NCI-H446 treated with DMSO at 0.1 percent for 48 hours (cell line): ENCODE measurements at places on chromosomes 16 and 17.

DNA sequence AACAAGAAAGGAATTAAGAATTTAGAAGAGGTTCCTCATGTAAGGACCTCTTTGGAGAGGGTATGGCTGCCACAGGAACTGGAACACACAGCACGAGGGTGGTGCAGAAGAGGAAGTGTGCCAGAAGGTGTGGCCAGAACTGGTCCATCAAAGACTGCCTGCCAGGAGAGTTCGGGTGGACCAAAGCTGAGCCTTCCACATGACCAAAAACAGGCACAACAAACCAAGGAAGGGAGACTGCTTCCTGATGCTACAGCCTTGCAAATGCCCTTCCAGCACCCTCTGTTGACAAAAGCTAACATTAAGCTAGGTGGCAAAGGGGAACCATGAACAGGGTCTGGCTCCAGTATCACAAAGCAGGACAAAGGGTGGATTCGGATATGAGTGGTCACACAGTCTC, 125.8 kb upstream of the TMEM97 start:
- no peak for DNase-seq

DNA sequence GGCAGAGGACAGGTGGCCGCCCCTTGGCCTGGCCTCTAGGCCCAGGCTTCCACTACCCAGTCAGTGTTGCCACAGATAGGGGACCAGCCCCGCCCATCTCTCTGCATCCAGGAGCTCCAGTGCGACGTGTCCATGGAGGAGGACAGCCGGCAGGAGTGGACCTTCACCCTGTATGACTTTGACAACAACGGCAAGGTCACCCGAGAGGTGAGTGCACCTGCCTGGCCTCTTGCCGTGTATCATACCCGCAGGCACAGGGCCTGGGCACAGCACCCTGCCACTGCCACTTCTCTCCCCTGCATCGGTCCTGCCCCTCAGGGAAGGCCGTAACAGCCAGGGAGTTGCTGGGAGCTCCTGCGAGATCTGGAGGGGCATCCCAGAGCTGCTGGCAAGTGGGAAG, 55.7 kb downstream of the SNX20 start:
- no peak for DNase-seq

DNA sequence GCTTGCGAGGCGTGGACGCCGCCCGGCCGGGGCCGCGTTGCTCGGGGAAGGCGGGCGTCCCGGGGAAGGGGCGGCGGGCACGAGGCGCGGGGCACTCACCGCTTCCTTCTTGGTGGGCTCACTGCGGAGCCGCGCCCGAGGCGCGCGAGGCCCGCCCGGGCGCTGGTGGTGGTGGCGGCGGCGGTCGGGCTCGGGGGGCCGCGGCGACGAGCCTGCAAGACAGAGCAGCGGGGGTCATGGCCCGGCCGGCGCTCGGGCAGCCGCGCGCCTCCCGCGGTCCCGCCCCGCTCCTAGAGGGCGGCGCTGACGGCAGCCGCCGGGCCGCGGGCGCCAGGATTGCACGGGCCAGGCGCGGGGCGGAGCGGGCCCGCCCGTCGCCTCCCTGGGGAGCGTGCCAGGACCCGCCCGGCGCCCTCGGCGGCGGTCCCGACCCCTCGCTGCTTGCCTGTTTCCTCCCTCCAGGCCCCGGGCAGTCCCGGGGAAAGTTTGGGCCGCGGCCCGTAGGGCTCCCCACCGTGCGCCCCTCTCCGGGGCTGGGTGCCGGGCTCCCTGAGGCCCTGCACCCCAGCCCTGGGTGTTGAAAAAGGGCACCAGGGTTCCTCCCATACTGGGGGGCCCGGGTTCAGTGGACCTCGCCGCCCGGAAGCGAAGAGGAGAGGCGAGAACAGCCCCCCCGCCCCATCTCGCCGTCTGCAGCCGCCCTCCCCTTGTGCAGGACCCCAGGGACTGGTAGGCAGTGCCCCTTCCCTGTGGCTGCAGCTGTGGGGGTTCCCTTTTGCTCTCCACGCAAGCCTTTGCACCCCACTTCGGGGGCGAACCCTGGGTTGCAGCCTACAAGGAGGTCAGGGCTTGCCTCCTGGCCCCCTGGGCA, at the start of gene C16orf74:
TSS of gene C16orf74 (minus strand) at position 270 of the 871 bp plus-strand sequence. CDS start 15,879 bp downstream, outside the sequence.
- DNase-seq = no peak

GRCh38 chr16:26651464-26651863, 415.3 kb upstream of the C16orf82 start:
- no peak for DNase-seq

DNA sequence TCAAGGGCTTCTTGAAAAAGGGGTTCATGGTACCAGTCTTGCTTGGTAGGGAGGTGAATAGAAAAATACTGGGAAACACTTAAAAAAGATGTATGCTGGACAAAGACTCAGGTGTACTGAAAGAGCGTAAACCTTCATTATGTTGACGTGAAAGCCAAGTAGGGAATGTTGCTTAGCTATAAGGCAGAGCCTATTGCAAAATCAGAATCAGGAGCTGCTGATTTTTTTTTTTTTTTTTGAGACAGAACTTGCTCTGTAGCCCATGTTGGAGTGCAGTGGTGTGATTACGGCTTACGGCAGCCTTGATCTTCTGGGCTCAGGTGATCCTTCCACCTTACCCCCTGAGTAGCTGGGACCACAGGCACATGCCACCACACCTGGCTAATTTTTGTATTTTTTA, 3.9 kb downstream of the TMEM94 start:
- no peak for DNase-seq

GRCh38 chr17:4480929-4481898, 17.5 kb upstream of the SPNS2 start:
- DNase-seq = no peak
